ENCODE measurements at places on chromosomes 4 and X.

- no peak for DNase-seq
Observed at GRCh38 chr4:133592106-133592505, 443.0 kb downstream of the PCDH10 start.

GRCh38 chr4:169342906-169343564 is 72.3 kb upstream of the SH3RF1 start:
- no peak for DNase-seq

- DNase-seq, result peak; percentile 53
Observed at GRCh38 chrX:75156531-75156945, 455 bp upstream of the ABCB7 start.

DNA sequence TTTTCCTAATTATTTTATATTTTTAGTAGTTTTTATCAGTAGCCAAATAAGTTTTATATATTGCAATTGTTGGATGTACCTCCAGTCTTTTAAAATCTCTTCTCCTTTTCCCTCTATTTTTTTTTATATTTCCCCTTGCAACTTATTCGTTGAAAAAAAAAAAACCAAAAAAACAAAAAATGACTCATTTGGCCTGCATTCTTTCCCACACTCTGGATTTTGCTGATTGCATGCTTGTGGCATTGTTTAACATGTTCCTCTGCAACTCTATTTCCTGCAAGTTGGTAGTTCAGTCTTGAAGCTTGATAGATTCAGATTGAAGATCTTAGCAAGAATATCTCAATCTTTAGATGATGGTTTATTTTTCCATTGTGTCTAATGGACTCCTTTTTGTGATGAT is 260.6 kb upstream of the BOD1L1 start:
- DNase-seq, result no peak

DNA sequence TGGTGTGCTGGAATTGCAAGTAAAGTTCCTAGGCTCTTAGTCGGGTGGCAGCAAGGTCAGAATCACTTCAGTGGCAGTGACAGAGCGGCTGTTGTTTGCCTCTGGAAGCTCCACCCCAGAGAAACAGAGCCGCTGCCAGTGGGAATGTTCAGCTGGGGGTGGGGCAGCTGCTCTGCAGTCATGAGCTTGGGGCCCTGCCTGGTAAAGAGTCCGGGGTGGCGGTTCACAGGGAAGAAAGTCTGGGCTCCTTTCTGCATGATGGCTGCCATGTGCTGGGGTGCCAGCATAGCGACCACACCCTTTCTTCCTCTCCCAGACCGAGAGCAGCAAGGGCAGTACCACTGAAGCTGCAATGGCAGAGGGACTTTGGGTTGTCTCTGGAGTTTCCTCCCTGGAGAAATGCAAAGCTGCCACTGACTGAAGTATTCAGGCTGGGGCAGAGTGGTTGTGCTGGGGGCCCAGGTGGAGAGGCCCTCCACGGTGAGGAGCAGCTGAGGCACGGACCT is 108.8 kb upstream of the CENPE start:
- DNase-seq, result no peak

- DNase-seq, result no peak
Observed at GRCh38 chrX:138229718-138230117, 481.8 kb downstream of the FGF13 start.

DNA sequence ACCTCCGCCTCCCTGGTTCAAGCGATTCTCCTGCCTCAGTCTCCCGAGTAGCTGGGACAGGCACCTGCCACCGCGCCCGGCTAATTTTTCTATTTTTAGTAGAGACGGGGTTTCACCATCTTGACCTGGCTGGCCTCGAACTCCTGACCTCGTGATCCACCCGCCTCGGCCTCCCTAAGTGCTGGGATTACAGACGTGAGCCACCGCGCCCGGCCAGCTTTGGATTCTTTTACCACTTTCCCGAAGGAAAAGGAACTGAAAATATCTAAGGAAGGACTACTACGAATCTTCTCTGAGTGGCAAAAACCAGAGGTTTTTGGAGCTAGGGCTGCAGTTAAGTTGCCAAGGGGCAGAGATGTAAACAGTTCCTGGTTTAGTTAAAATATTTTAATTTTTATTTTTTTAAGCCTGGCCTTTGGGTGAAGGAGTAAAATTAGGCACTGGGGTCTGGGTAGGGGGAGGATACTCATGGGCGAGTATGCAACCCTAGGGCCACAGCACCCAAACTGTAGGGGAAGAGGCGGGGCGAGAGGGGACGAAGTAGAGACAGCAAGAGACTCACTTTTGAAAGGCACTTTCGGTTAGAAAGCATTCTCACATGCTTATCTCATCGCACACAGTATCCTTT is 525 bp upstream of the CISD2 start:
- peak; percentile 78 for DNase-seq

DNA sequence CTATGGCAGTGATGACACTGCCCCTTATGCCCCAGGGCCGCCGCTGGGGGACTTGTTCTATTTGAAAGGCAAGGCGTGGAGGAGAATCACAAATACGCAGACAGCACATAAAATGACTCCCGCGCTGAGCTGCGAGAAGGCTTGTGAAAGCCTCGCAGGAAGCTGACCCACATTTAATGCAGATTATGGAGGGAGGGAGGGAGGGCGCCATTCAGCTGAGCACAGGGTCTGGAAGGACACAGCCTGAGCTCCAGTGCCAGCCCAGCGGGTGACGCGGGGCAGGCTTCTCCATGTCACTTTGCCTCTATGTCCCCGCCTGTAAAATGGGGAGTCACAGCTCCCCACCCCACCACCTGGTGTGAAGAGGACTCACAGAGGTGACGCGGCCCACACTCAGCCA is 14.3 kb downstream of the ABLIM2 start:
- DNase-seq, result no peak

- DNase-seq, result no peak
Observed at GRCh38 chrX:42954880-42955279, 176.9 kb upstream of the PPP1R2C start.

DNA sequence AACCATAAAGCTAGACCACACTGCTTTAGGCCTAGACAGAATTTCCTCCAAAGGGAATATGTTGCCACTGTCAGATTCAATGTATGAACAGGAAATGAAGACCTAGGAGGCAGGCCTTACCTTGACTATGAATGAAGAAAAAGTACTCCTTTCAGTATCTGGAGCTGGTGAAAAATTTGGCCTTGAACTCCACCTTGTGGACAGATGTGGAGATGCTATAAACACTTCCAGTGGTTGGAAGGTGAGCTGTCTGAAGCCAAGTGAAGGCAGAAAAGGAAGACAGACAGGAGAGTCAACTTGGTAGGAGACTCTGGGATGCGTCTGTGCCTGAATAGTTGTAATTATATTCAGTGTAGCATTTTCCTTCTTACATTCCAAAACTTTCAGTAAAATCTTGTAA is 17.2 kb downstream of the SPIN3 start:
- peak; percentile 83 for DNase-seq

- DNase-seq, result no peak
Observed at GRCh38 chr4:145625677-145626622, 6.8 kb downstream of the MMAA start.

- peak; percentile 57 for DNase-seq
Observed at GRCh38 chrX:100994352-100995281, 25.1 kb downstream of the ARL13A start.

- peak; percentile 59 for DNase-seq
Observed at GRCh38 chrX:120310861-120311726, at the start of gene TMEM255A. Gene TMEM255A, minus strand, starts transcription at chrX:120311461. Its CDS starts 152 bp downstream, at chrX:120311309.

- no peak for DNase-seq
Observed at GRCh38 chr4:181834071-181834470, 409.1 kb upstream of the TENM3 start.

GRCh38 chr4:169649545-169650226 is 29.3 kb downstream of the CLCN3 start:
- DNase-seq, result no peak

DNA sequence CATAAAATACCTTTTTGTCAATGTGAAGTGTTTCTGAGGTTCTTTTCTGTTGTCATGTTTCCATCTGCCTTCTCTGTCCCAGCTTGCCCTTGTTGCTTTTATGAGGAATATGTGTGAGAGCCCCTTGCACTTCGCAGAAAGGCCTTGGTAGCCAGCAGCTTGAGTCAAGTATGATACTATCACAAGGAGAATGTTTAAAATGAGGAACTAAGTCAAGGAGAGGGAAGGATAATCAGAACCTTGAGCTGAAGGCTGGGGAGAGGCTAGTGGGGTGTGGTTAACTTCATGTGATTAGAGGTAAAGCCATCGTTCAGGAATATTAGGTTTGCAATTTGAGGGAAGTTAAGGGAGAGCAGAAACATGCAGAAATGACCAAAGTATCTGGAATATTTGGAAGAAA is 12.7 kb downstream of the PGK1 start:
- DNase-seq, result no peak

DNA sequence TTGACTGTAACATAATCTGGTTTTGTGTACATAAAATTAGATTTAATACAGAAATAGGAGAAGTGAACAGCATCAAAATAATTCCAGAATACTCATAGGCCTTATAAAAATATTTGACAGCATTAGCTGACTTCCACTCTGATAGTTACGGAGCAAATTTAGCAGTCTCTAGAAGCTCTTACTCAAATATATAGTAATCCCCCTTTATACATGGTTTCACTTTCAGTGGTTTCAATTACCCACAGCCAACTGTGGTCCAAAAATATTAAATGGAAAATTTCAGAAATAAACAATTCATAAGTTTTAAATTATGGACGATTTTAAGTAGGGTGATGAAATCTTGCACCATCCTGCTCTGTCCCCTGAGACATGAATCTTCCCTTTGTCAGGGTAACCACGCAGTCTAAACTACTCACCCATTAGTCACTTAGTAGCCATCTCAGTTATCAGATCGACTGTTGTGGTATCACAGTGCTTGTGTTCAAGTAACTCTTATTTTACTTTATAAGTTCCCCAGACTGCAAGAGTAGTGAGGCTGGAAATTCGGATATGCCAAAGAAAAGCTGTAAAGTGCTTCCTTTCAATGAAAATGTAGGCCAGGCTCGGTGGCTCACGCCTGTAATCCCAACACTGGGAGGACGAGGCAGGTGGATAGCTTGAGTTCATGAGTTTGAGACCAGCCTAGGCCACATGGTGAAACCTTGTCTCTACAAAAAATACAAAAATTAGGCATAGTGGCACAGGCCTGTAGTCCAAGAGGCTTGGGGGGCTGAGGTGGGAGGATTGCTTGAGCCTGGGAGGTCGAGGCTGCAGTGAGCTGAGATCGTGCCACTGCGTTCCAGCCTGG is 17.2 kb upstream of the RTL9 start:
- no peak for DNase-seq

- DNase-seq, result no peak
Observed at GRCh38 chr4:94127707-94128328, 79.8 kb upstream of the SMARCAD1 start.

- DNase-seq, result peak; percentile 83
Observed at GRCh38 chr4:76305971-76306881, at the start of gene STBD1. Gene STBD1, plus strand, starts transcription at chr4:76306733. Its CDS starts 37 bp downstream, at chr4:76306770.

DNA sequence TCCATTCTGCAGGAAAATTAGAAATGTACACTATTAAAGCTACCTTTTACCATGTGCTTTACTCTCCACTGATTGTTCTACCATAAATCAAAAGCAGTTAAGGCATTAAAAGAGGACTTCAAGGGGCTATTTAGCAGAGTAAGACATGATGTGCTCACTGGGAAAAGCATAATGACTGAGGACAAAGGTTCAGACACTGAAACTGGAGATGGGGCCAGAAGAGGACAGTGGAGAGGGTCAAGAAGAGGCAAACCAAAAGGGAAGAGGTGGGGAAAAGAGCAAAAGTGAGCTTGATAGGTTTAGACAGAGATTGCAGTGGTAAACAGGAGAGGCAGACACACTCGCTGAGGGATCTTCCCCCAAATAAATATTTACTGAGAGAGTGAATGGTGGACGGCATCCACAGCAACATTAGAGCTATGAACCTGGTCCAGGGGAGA is 23.8 kb downstream of the SH3RF1 start:
- DNase-seq, result no peak

GRCh38 chr4:180695851-180696250 is 1547.4 kb upstream of the TENM3 start:
- DNase-seq, result no peak

DNA sequence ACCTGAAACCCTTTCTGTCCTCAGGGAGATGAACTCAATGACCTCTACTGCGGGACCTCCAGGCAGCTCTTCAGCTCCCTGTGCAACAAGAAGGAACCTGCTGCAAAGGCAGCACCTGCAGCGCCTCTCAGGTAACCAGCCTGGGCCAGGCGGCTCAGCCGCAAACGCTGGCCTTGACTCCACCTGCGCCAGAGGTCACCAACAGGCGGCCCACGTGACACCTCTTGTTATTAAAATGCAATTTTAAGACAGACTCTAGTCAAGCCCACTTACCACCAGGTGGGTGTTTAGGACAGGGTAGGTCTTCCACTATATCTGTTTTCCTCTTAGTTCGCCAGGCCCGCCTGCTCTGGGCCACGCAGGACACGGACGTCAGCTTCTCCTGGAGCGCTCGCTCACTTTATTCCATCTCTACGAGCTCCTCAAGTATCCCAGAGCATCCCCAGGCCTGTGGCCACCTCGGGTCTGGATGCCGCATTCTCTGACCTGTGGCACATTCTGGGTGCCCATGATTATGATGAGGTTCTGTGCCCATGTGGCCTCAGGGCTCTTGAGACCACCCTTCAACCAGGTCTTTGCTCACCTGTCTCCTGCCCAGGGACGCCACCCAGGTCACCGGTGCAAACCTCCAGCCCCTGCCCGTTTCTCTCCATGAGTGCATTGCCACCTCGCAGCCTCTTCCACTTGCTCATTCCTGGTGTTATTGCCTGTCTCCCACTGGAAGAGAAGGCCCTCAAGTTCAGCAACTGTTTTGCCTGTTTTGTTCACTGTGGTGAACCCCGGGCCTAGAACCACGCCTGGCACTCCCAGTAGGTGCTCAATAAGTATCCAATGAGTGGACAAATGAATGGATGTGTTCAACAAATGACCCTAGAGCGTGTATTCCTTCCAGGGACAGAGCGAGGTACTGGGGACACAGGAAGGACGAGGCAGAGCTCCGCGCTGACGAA is 32.8 kb upstream of the JAKMIP1 start:
- DNase-seq, result no peak

DNA sequence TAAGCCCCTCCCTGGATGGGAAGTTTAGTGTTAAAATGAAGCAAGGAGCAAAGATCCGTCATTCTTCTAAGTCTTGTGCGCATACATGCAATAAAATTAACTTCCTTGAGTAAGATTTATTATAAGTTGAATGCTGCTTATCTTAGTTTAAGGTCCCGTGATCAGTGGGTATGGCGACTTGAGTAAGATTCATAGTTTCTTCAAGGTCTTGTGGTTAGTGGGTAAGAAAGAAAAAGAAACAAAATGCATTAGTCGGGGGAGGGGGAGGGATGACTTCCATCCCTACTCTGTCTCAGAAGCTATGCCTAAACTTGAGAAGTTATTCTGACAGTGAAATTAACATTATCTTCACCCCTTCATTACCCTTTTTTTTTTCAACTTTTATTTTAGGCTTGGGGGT is 127.3 kb upstream of the MAGEB16 start:
- no peak for DNase-seq
